CD4-positive, alpha-beta T cell (primary cell): ENCODE measurements at places on chromosomes 11 and 22.

GRCh38 chr11:8287703-8288102, 24.0 kb upstream of the LMO1 start:
- no peak for DNase-seq

GRCh38 chr11:119980431-119980830, 157.5 kb downstream of the TRIM29 start:
- no peak for DNase-seq

GRCh38 chr11:81987829-81988472, 745.7 kb downstream of the FAM181B start:
- DNase-seq, result no peak

DNA sequence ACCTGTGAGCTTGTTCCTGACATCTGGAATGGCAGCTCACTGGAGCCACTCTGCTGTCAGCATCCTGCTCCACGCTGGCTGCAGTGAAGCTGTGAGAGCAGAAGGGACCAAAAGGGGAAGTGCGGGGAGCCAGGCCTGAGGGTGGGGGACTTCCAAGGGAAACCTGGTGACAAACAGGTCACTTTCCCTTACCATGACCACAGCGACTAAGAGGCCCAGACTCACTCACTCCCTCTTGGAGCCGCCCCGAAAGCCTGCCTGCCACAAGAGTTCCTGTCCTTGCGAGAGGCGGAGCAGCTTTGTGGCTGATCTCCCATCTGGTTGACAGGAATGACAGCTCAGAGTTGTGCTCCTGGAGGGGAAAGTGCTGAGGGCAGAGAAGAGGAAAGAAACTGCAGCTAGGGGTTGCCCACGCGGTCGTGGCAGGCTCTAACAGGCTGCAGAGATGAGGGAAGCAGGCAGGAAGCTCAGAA, 183.8 kb upstream of the NTM start:
- DNase-seq, result no peak

DNA sequence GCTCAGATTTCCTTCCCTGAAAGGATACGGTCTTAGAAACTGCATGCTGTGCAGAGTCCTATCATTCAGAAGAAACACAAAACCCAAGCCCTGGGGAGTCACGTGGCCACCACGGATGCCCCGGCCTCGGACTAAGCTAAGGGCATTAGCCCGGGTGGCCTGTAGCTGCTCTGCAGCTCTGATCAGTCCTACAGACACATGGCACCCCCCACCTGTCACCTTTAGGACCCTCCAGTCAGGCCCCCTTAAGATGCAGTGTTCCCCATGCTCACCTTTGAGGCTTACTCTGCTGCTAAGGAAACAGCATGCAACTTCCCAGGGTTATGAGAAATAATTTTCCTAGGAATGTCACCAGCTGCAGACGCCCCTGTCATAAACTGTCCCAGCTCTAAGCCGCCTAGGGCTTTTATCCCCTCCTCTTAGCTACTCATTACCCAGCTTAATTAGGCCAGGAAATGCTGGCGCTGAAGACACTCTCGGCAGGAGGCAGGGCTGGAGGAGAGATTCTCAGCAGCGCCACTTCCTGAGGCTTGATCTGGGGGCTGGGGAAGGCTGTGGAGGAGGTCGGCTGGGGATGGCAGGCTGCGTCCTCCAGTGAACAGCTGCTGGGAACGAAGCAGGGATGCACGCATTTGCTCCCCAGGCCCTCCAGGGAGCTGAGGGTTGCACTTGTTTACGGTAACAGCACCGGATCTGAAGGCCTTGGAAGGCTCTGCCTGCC, 47.2 kb upstream of the ADA2 start:
- DNase-seq, result peak; percentile 43

DNA sequence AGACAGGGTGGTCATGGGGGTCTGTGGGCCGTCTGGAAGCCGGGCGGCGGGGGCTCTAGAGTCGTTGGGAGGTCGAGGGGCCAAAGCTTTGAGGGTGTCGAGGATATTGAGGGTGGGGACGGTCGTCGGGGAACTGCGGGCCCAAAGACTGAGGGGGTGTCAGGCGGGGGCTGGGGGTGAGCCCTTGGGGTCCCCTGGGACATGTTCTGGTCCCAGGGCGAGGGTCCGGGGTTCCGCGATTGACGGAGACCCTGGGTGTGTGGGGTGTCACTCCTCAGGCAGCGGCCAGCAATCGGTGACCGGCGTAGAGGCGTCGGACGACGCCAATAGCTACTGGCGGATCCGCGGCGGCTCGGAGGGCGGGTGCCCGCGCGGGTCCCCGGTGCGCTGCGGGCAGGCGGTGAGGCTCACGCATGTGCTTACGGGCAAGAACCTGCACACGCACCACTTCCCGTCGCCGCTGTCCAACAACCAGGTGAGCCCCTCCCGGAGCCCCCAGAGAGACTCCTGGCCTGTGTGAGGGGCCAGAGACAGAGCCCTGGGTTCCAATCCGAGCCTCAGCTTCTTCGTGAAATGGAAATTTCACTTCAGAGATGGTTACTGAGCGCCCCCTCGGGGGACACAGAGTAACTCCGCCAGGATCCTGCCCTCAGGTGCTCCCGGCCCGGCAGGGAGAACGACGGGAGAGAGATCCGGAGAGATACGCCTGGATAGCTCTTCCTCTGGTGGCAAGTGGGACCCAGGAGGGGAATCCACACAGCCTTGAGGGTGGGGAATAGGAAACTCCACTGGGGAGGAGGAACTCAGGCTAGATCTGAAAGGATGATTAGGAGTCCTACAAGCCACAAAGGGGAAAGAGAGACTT, 714 bp downstream of the SDF2L1 start:
- DNase-seq, result peak; percentile 33

GRCh38 chr11:63686926-63687325, 5.6 kb downstream of the RTN3 start:
- DNase-seq, result no peak

DNA sequence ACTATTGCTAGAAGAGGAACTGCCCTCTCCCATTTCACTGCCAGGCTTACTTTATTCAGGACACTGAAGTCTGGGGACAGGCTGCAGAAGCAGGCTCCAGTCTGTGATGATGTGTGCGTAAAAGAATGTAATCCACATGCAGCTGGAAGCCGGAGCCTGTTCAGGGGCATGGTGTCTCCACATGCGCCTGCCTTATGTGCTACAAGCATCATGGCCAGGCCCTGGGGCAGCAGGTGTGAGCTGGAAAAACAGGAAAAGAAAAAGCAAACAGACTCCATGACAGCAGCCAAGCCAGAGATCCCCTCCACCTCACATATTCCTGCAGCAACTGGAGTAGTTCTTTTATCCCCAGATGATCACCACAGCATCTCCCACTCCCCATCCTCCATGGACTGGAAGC, 33.4 kb downstream of the ARFGAP2 start:
- DNase-seq, result no peak

- no peak for DNase-seq
Measured at GRCh38 chr11:15710580-15711275, 596.0 kb downstream of the INSC start.

GRCh38 chr11:121206810-121207209, 85.8 kb upstream of the SC5D start:
- no peak for DNase-seq

DNA sequence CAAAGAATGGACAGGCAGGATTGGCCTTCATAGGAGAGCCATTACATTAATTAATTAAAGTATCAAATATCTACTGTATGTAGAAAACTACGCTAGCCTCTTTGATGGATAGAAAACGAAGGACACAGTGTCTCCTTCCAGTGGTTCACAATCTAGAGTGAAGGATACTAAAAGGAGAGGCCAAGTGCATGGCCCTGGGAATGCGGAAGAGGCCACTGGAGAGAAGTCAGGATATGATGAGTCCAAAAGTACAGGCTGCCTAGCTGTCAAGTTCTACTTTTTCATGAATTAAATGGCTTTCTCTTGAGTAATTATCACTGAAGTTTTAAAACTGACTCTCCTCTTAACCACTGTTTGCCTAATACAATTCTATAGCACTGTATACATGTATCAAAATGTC, 41.9 kb downstream of the ATG16L2 start:
- DNase-seq, result no peak

GRCh38 chr11:46246521-46246920, 30.9 kb upstream of the CREB3L1 start:
- no peak for DNase-seq

GRCh38 chr22:27537501-27537900, 264.1 kb downstream of the MN1 start:
- no peak for DNase-seq

DNA sequence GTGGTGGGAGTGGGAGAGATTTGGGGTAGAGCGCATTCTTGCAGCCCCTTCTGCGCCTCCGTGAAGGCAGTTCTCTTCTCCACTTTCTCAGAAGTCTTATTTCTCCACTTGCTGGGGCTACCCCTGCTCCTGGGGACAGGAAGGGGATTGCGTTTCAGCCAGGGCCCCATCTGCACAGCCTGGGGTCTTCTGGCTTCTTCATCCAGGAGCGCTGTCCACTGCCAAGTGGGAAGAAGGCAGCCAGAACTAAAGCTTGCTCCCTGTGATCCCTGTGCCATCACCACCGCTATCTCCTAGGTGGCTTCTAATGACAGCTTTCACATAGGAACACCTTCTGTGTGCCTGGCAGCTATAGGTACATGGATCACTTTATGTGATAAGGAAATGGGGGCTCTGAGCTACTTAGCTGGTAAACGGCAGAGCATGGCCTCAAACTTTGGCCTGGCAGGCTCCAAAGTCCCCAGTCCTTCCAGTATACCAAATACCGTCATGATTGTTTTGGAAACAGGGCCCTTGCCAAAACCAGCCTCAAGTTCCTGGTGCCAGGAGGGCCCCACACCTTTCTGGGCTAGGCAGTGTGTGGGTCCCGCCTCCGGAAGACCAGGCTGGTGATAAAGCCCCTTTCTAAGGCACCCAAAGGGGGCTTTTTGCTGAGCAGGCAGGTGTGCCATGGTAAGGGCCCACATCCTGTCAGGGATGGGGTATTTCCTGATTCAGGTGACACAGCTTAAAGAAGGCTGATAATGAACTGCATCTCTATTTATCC, 60.4 kb upstream of the PAX6 start:
- no peak for DNase-seq

DNA sequence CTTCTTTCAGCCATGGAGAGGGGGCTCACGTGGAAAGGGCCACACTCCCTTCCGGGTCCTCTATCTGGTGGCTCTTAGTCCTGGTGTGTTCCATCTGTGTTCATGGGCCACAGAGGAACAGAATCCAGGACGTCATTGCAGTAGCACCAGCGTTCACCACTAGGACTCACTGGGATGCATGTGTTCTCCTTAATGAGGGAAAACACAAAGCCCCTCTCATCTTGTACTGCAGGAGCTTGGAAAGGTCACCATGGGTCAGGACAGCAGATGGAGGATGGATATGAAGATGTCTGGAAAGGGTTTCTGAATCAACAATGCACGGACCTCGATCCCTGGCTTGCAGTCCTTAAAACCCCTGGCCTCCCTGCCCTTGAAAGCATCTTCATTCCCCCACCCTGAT, 113.8 kb upstream of the THY1 start:
- DNase-seq, result no peak

GRCh38 chr22:22400099-22400498, 108.4 kb downstream of the ZNF280B start:
- DNase-seq, result no peak

DNA sequence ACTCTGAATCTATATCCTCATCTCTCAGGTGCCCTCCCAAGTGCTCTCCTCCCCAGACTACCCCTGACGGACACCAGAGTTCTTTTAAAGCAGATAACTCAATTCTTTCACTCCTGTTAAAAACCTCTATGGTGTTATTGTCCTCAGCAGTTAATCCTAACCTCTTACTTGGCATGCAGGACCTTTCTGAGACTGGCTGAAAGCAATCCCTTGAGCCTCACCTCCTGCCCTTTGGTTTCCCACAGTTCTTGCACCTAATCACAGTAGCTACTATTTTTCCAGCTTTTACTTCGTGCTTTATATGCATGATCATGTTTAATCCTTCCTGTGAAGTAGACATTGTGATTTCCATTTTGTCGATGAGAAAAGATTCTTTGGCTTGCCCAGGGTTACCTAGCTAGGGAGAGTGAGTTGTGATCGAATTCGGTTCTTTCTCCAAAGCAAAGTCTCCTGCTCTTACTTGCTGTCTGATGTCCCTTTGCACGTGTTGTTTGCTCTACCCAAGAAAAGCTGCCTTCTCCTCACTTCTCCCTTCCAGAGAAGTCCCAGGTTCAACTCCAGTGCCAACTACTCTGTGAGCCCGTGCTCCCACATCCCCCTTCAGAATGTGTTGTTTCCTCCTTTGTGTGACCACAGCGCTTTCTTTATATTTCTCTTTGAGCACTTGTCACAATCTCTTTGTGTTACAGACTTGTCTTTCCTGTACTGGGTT, 2.1 kb downstream of the UBE2L3 start:
- DNase-seq, result no peak

DNA sequence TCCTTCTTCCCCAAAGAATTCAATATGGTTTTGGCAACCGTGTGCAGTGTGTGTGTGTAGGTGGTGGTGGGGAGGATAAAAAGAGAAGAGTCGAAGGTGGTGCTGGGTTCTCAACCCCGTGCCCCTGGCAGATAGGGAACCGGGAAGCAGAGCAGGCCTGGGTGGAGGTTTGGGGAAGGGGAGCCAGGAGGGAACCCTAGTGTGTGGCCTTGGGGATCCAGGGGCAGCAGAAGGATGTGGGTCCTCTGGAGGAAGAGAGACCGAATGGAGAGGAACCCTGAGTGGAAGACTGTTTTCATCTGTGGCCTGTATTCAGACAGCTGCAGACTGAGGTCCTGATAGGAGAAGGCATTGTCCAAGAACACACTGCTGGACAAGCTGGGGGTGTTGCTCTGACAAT, 73.3 kb upstream of the B3GAT1 start:
- DNase-seq, result no peak

- DNase-seq, result no peak
Measured at GRCh38 chr11:124153821-124154220, 29.3 kb upstream of the OR10D3 start.

- DNase-seq, result no peak
Measured at GRCh38 chr22:44734278-44734677, 18.1 kb upstream of the ARHGAP8 start.

GRCh38 chr11:109300211-109300610, 121.8 kb upstream of the C11orf87 start:
- no peak for DNase-seq

- no peak for DNase-seq
Measured at GRCh38 chr11:115663790-115664189, 159.6 kb upstream of the CADM1 start.

- DNase-seq, result no peak
Measured at GRCh38 chr11:132650969-132651720, 881.2 kb downstream of the OPCML start.

GRCh38 chr11:83865636-83866461, 579.7 kb upstream of the CCDC90B start:
- no peak for DNase-seq

DNA sequence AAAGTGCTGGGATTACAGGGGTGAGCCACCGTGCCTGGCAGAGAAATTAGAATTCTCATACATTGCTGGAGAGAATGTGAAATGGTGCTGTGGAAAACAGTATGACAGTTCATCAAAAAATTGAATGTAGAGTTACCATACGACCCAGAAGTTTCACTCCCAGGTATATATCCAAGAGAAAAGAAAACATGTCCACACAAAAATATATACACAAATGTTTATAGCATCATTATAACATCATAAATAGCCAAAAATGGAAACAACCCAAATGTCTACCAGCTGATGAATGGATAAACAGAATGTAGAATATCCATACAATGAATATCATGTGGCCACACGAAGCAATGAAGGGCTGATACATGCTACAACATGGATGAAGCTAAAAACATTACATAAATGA, 34.6 kb downstream of the MED15 start:
- no peak for DNase-seq

GRCh38 chr11:93548679-93549319, 5.6 kb upstream of the SMCO4 start:
- DNase-seq, result no peak
